Subcutaneous adipose tissue (tissue), 4 donors: ENCODE measurements at places on chromosomes 3 and 15. TPM values are rescaled to one million over a fixed set of nuclear protein-coding genes. Genes with fewer than 3 reads are reported as not detected.

The AMIGO3 gene
- total RNA-seq, result 0.68 TPM

The EPHB3 gene
- total RNA-seq, result not detected

The CYP19A1 gene
- 12.4 TPM for total RNA-seq

The BNC1 gene
- total RNA-seq, result 1.5 TPM

The RAD51 gene
- total RNA-seq, result 5.8 TPM
